DMS79 treated with DMSO at 0.1 percent for 48 hours (cell line): ENCODE measurements at places on chromosomes 1 and 21.

GRCh38 chr1:224253721-224254120 lies 70.7 kb downstream of the DEGS1 start:
- DNase-seq: no peak

DNA sequence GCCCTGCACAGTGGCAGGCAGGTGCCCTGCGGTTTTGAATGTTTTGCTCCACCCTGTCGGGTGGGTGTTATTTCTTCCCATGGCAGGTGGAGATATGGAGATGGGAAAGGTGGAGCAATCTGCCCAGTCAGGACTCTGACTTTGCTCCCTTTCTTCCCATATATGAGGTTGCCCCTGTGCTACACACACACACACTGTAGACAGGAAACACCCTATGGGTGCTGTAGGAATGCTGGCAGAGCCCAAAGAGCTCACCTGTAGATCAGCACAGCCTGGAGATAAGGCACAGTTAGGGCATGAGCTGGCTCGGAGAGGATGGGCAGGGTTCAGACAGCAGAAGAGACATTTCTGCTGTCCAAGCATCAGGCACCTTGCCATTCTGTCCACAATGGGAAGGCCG lies 246.0 kb upstream of the AJAP1 start:
- DNase-seq: no peak

DNA sequence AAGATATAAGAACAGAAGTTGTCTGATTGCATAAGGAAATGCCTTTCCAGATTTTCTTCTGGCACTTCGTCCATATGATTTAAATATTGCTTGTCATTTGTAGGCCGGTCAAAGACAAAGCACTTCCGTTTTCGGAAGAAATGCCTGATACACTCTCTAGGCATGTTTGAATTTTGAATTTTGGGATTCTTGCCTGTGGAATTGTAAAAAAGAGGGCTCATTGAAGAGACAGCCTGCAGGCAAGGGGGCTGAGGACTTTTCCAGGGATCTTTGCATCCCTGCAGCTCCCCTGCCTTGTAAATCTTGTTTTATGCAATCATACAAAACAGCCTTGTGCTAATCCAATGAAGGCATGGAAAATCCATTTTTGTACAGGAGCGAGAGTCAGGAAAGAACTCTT lies 7.4 kb downstream of the GBP4 start:
- DNase-seq: no peak

DNA sequence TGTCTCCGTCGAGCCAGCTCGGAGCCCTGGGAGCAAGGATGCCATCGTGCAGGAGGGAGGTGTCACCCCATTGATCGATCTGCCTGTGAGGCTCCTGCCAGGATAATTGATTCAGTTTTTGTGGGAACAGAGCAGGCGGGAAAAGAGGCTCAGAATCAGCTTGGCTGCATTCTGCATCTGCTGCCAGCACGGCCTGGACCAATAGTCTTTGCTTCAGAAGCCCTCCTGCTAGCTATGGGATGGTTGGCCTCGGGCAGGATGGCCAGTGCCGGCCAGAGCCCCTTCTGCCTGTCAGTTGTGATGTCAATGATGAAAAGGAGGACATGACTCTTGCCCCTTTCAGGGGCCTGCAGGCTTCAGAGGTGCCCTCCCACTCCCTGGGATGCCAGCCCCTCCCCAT lies 39.6 kb downstream of the PTPRF start:
- DNase-seq: no peak

GRCh38 chr1:65357291-65357960 lies 48.1 kb downstream of the DNAJC6 start:
- DNase-seq: no peak

GRCh38 chr1:161017756-161018630 lies 3.0 kb downstream of the F11R start:
- no peak for DNase-seq

- DNase-seq: no peak
These were observed 80.0 kb downstream of the USP25 start for GRCh38 chr21:15809818-15810217.

DNA sequence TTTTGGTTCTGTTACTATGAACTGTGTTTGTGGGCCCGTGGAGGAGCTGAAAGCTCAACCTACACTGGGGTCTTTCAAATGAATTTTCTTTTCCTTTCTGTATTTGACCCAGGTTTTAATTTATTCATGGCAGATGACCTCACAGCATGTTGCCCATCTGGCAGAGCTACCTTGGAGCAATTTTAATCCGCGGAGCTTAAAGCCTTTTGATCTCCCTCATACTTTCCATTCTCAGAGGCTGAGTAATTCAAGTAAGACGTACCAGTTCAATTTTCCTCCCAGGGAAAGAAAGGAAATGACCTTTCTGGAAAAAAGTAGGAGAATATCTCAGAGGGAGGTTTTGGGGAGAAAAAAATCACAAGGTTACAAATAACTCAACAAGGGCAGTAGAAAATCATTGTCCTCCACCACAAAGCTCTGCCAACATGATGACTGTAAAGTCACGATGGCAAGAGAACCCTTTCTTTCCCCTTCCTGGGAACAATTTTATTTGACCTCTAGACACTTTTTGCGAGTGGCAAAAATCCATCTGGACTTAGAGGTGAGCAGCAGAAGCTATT lies 21.6 kb upstream of the PCP4 start:
- DNase-seq: no peak

DNA sequence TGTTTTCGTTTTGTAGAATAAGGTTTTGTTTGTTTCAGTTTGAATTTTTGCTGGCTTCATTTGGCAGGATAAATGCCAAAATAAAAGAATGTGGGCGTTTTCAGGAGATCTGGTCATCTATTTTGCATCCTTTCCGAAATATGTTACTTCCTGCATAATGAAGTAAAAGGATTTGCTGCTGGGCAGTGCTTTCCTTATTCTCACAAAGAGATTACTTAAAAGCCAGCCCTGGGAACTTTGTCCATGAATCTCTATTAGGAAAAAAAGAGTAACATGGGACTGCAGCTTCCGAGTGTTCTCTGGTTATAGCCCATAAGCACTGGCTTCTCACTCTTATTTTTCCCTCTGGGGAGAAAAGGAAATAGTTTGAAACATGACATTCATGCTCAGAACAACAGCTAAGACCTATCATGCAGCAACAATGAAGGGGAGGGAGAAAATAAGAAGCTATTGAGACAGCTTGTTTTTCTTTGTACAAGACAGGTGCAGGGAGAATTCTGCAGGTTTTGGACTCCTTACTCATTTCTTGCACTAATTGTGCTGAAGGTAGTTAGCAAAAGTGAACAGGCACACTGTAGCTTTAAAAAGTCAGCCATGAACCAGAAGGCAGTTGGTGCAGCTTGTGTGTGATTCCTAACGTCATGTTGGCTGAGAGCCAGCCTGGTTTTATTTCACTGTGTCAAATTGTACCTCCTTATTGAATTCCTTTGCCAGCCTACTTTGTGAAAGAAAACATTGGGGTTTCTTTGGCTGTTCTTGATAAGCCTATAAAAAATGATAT lies at the start of gene SAMD13:
Gene SAMD13 (plus strand): TSS at position 705 of the 781 bp plus-strand sequence. CDS start 1,527 bp downstream, outside the sequence.
- DNase-seq: peak; percentile 86

- DNase-seq: peak; percentile 7
These were observed 404.8 kb downstream of the HLX start for GRCh38 chr1:221284028-221284427.

DNA sequence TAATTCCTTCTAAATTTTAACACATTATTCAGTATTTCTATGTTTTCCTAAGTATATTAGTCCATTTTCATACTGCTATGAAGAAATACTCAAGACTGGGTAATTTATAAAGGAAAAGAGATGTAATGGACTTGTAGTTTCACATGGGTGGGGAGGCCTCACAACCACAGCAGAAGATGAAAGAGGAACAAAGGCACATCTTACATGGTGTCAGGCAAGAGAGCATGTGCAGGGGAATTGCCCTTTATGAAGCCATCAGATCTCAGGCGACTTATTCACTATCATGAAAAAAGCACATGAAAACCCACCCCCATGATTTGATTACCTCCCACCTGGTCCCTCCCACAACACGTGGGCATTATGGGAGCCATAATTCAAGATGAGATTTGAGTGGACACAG lies 15.6 kb downstream of the GBP5 start:
- no peak for DNase-seq

DNA sequence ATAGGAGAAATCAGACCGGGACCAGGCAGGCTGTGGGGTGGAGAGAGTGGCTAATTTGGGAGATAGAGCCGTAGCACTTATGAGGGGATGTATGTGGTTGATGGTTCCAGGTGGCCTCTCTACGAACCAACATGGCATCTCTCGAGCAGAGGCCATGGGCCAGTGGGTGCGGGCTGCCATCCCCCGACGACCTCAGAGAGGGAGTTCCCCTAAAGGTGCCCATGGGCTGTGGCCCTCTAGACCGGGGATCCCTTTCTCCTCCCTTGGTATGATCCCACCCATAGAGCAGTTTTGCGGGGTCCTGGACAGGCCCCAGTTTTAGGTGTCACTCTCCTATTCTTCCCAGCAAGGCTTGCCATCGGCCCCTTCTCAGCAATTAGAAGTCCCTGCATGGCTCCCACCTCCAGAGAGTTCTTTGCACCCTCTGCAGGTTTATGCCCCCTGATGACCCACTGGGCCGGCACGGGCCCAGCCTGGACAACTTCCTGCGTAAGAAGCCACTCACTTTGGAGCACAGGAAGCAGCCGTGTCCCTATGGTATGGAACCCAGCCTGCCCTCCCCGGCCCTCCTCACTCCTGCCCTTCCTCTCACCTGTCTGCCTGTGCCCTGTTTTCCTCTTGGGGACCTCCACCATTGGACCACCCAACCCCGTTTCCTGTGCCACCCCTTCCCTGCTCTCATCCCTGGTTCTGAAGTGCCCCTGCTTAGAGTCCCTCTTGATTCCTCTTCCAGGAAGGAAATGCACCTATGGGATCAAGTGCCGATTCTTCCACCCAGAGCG lies 7.8 kb downstream of the ZC3H12A start:
- DNase-seq: no peak
